ENCODE measurements at places on chromosomes 11 and 22. TPM values are rescaled to one million over a fixed set of nuclear protein-coding genes. Genes with fewer than 3 reads are reported as not detected.

- peaks cover 88% of the 10 kb centered on the region for H3K36me3 ChIP-seq
- no peak overlapping the region for H3K27ac ChIP-seq
- H3K4me1 ChIP-seq: no peaks in the 10 kb centered on the region
- no peak for DNase-seq
Measured at GRCh38 chr11:18294862-18295261, 27.1 kb downstream of the HPS5 start.

GRCh38 chr11:120606211-120607010 is 94.9 kb downstream of the GRIK4 start:
- no peak overlapping the region for H3K4me3 ChIP-seq
- H3K27me3 ChIP-seq: no peaks in the 10 kb centered on the region
- peaks cover 12% of the 10 kb centered on the region for H3K4me1 ChIP-seq

DNA sequence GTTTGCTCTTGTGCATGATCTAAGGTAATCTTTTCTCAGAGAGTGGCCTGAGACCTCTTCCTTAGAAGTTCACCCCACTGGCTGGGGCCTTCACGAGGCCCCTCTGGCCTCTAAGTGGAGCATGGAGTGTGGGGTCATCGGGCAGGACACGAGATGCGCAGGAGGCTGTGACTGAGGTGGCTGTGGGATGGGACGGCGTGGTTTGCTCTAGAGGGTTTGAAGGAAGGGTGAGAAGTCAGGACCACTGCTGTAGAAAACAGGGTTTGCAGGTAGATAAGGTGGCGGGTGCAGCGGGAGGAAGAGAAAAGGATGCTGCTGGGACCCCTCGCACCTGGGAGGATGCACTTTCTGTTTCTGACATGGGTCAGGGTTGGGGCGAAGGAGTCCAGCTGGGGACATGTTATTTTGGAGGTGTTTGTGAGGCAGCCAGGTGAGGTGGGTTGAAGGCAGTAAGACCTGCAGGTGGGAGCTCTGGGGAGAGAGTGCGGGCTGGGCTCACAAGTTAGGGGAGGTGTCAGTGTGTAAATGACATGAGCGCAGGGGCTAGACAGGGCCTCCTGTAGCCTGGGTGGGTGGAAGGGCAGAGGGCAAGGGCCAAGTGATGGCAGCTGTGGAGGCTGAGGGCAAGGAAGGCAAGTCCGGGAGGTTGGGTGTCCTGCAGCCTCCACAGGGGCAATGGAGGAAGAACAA is 62.5 kb downstream of the KCNQ1 start:
- H3K4me3 ChIP-seq: no peak overlapping the region
- no peaks in the 10 kb centered on the region for H3K4me1 ChIP-seq
- no peak for DNase-seq

DNA sequence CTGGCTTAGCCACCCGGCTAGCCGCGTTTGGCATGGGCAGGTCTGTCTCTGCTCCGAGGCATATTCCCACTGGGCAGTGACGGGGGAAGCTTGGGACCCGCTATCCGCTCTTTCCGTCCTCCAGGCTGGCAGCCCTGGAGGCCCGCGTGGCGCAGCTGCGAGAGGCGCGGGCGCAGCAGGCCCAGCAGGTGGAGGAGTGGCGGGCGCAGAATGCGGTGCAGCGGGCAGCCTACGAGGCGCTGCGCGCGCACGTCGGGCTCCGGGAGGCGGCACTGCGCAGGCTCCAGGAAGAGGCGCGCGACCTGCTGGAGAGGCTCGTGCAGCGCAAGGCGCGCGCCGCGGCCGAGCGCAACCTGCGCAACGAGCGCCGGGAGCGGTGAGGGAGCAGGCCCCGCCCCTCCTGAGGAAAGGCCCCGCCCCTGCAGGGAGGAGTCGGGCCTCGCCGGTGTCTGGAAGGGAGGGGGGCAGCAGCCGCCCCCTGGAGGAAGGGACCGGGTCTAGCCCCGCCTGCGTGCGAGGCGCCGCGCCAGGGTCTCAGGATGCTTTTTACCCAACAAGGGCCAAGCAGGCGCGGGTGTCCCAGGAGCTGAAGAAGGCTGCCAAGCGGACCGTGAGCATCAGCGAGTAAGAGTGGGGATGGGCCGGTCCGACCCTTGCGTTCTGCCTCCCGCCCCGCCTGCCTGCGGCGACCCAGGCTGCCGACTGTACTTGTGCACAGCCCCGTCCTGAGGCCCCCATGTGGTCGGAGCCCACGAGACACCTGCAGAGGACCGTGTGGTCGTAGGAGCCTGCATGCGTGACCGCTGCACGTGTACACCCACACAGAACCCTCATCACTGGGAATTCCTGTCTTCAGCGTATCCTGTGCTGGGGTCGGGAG is 7.9 kb downstream of the ATG16L2 start:
- peaks cover 18% of the 10 kb centered on the region for H3K36me3 ChIP-seq
- peaks cover 2% of the 10 kb centered on the region for H3K4me1 ChIP-seq
- no peaks in the 10 kb centered on the region for H3K27me3 ChIP-seq

DNA sequence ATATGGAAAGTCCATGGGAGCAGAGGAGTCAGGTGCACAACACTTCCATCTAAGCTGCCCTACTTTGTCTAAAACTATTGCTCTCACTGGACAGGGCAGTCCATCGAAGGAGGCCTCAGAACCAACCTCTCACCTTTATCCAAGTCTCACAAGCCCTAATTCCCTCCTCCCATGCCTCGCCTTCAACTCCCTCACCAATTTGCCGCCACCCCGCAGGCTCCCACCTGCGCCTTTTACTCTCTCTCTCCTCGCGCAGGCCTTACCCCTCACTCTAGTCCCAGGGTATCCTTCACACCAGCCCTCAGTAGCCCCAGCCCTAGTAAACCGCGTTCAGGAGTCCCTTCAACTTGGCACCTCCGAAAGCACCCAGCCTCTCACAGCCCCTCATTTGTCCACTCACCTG is 451 bp downstream of the FHIP1B start:
- H3K27ac ChIP-seq: no peak overlapping the region
- no peaks in the 10 kb centered on the region for H3K27me3 ChIP-seq
- peak overlapping the region; percentile 99 for H3K4me3 ChIP-seq
- no peaks in the 10 kb centered on the region for H3K4me1 ChIP-seq
- DNase-seq: no peak

- no peaks in the 10 kb centered on the region for H3K36me3 ChIP-seq
- H3K27ac ChIP-seq: no peak overlapping the region
- DNase-seq: no peak
- H3K4me1 ChIP-seq: no peaks in the 10 kb centered on the region
- no peaks in the 10 kb centered on the region for H3K27me3 ChIP-seq
Measured at GRCh38 chr11:124446916-124447315, 1.4 kb upstream of the OR8B8 start.

GRCh38 chr11:17432002-17432401 is 43.5 kb upstream of the KCNJ11 start:
- no peaks in the 10 kb centered on the region for H3K4me1 ChIP-seq
- H3K27ac ChIP-seq: no peak overlapping the region
- no peaks in the 10 kb centered on the region for H3K36me3 ChIP-seq
- no peaks in the 10 kb centered on the region for H3K27me3 ChIP-seq

DNA sequence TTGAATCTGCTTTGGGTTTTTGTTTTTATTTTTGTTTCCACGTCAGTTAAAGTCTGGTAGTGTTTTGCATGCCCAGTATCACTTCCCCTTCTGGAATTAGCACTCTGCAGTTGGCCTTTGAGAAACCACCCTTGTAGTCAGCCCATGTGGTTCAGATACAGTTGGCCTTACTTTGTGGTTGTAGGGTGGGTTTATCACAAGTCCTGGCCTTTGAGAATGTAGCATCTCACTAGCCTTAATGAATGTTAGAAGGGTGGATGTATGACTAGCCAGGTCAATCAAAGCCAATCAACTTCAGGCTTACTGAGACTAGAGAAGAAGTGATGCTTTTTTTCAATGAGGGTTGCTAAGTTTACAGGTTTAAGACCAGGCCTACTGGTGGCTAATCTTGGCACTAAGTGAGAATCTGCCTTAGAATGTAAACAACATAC is 19.8 kb downstream of the ARL14EP start:
- H3K4me1 ChIP-seq: no peaks in the 10 kb centered on the region
- 0 out of 2 replicates have a peak, but pooled peaks cover 5% of the 10 kb centered on the region for H3K36me3 ChIP-seq
- no peaks in the 10 kb centered on the region for H3K27me3 ChIP-seq
- no peak overlapping the region for H3K27ac ChIP-seq
- no peak for DNase-seq

GRCh38 chr22:30492144-30492543 is 13.4 kb downstream of the SEC14L4 start:
- H3K36me3 ChIP-seq: no peaks in the 10 kb centered on the region
- no peaks in the 10 kb centered on the region for H3K27me3 ChIP-seq
- no peak overlapping the region for H3K4me3 ChIP-seq
- no peaks in the 10 kb centered on the region for H3K4me1 ChIP-seq
- DNase-seq: no peak
- no peak overlapping the region for H3K27ac ChIP-seq

GRCh38 chr22:46068593-46069491 is 81.5 kb upstream of the PPARA start:
- peaks cover 6% of the 10 kb centered on the region for H3K27me3 ChIP-seq
- no peaks in the 10 kb centered on the region for H3K4me1 ChIP-seq
- no peak for DNase-seq
- no peak overlapping the region for H3K27ac ChIP-seq
- 0 out of 3 replicates have a peak, but pooled peaks cover 1% of the 10 kb centered on the region for H3K36me3 ChIP-seq
- H3K4me3 ChIP-seq: no peak overlapping the region

- H3K4me1 ChIP-seq: no peaks in the 10 kb centered on the region
- peaks cover 14% of the 10 kb centered on the region for H3K36me3 ChIP-seq
- no peak overlapping the region for H3K4me3 ChIP-seq
- no peak for DNase-seq
- H3K27ac ChIP-seq: no peak overlapping the region
- H3K27me3 ChIP-seq: no peaks in the 10 kb centered on the region
Measured at GRCh38 chr22:48832592-48832991, 995.1 kb downstream of the BRD1 start.

DNA sequence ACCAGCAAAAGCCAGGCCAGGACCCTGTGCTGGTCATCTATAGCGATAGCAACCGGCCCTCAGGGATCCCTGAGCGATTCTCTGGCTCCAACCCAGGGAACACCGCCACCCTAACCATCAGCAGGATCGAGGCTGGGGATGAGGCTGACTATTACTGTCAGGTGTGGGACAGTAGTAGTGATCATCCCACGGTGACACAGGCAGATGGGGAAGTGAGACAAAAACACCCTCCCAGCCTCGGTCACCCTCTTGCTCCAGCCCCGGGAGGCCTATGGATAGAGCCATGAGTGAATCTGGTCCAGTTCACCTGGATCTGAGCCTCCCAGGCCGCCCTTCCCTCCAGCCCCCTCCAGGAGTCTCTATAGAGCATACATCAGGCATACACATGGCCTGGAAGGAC is 115.2 kb upstream of the IGLL5 start:
- no peak for DNase-seq
- H3K27me3 ChIP-seq: peaks cover 9% of the 10 kb centered on the region
- H3K36me3 ChIP-seq: no peaks in the 10 kb centered on the region
- no peak overlapping the region for H3K4me3 ChIP-seq
- H3K4me1 ChIP-seq: no peaks in the 10 kb centered on the region
- no peak overlapping the region for H3K27ac ChIP-seq

- H3K27me3 ChIP-seq: no peaks in the 10 kb centered on the region
- peak overlapping the region; percentile 85 for H3K4me3 ChIP-seq
- H3K4me1 ChIP-seq: peaks cover 4% of the 10 kb centered on the region
- no peak overlapping the region for H3K27ac ChIP-seq
- no peak for DNase-seq
Measured at GRCh38 chr22:24424001-24424900, 3.1 kb upstream of the ADORA2A start.

- H3K4me3 ChIP-seq: no peak overlapping the region
- no peaks in the 10 kb centered on the region for H3K36me3 ChIP-seq
- no peak for DNase-seq
- H3K27ac ChIP-seq: no peak overlapping the region
- H3K4me1 ChIP-seq: no peaks in the 10 kb centered on the region
Measured at GRCh38 chr11:108825381-108825780, 160.5 kb downstream of the DDX10 start.

The CSF2RB gene
- total RNA-seq: not detected

The HBB gene
- total RNA-seq: not detected

The RAB38 gene
- 18.7 TPM for total RNA-seq

The DAGLA gene
- total RNA-seq: 4.3 TPM

The OR52I2 gene
- not detected for total RNA-seq

The SAA4 gene
- not detected for total RNA-seq

The MN1 gene
- total RNA-seq: 2.8 TPM

The CCDC188 gene
- not detected for total RNA-seq

The VPREB1 gene
- not detected for total RNA-seq

The OSBPL5 gene
- total RNA-seq: 11.1 TPM
